Dorsolateral prefrontal cortex (tissue), 122 donors: ENCODE measurements at places on chromosomes 3 and 15.
A peak's percentile ranks its signal among the peaks of the same experiment; 100 is the strongest.

GRCh38 chr3:8189051-8189450, 312.6 kb upstream of the LMCD1 start:
- no peak for DNase-seq

- DNase-seq = no peak
Observed at GRCh38 chr3:182000447-182000846, 288.7 kb downstream of the SOX2 start.

GRCh38 chr15:39000008-39000734, 435.6 kb upstream of the RASGRP1 start:
- peak; percentile 33 for DNase-seq

- no peak for DNase-seq
Observed at GRCh38 chr15:65612949-65613744, 2.2 kb upstream of the INTS14 start.
